ENCODE measurements at places on chromosomes 5 and 9.

DNA sequence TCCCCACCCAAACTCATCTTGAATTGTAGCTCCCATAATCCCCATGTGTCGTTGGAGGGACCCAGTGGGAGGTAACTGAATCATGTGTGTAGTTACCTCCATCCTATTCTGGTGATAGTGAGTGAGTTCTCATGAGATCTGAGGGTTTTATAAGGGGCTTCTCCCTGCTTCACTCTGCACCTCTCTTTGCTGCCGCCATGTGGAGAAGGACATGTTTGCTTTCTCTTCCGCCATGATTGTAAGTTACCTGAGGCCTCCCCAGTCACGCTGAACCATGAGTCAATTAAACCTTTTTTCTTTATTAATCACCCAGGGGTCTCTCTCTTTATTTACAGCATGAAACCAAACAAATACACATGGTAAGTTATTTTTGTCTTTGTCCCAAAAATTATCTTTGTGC, 726.1 kb downstream of the CDH18 start:
- no peak for DNase-seq

DNA sequence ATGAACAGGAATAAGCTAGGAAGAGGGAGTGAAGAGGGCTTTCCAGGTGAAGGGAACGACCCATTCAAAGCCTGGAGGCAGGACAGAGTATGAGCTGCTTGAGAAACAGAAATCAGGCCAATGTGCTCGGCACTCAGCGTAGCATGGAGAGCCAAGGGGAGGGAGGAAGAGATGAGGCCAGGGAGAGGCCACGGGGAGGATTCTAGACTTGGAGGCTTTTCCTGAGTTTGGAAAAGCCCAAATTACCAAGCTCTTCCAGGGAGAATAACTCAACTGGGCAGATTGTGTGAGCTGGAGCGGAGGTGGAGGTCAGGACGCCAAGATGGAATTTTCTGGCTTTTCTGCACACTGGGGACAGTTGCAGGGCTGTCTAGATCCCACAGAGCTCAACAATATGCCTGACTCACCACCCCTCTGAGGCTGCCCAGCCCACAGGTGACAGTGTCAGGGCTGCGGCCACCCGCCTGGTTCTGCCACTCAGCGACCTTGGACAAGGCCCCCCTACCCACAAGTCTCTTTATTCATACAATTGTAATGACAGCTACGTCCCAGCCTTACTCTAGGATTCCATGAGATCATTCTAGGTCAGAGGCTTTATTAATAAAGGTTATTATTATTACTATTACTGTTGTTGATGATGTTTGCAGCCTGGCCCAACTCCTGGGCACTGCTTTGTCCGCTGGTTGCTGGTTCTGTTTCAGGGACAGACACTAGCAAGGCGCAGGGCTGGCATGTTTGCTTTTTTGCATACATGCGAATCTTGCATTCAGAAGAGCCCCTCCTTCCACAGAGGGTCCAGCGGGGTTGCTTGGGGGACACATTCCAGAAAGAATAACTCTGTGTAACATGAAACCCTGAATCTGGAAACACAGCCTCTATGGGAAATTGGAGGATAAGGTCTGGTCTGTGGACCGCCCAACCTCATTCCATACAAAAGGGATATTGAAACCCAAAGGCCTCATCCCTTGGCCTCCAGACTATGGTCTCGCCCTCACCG, 9.4 kb upstream of the LMX1B start:
- DNase-seq, result no peak

- no peak for DNase-seq
Measured at GRCh38 chr5:124913329-124913653, 166.9 kb upstream of the ZNF608 start.

- DNase-seq, result peak; percentile 34
Measured at GRCh38 chr9:3525096-3525835, 535 bp downstream of the RFX3 start.

GRCh38 chr9:131812116-131812790, 72.4 kb upstream of the RAPGEF1 start:
- DNase-seq, result no peak

GRCh38 chr5:180433032-180433422, 61.2 kb upstream of the CNOT6 start:
- no peak for DNase-seq

DNA sequence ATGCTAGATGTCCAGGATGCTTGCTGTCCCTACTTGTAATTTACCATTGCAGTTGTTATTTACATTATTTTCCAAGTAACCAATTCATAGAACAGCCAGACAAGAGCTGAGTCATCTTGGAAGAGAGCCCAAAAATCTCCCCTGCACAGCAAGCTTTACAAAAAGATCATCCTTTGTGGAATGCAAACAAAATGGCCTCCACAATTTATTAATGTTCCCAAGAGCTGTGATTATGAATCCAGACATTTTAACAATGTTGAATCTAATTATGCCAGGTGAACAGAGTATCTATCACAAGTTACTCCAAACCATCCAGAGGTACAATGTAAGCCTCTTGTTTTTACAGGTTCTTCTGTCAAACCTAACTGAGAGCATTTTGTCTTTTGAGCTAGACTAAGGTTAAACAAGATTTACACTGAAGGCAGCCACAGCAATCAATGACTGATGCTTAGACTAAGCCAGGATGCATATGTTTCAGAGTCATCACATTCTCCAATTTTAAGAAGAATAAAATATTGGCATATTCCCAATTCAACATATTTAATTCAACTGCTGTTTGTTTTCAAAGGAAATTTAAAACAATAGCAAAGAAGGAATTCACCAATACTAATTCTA, 95.3 kb upstream of the SLC12A2 start:
- DNase-seq, result no peak

GRCh38 chr9:84059936-84060335, 79.3 kb downstream of the RMI1 start:
- DNase-seq, result no peak

- no peak for DNase-seq
Measured at GRCh38 chr9:5448016-5448415, 2.3 kb upstream of the CD274 start.

DNA sequence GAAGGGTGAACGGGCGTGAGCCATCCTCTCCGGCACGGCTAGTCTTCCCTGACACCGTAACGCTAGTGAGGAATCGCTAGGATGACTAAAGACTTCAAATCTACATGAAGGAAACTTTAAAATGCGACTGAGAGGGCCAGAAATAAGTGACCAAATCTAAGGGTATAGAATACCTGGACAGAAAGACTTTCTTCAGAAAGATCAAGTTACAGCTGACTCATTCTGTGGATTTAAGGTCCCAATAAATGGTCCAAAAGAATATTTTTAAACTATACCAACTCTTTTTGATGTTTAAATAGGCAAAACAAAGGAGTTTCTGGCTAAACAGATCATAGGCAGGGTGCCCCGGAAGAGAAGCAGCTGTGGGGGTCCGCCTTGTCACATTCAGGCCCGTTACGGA, 38.9 kb upstream of the CEP72 start:
- DNase-seq, result no peak

DNA sequence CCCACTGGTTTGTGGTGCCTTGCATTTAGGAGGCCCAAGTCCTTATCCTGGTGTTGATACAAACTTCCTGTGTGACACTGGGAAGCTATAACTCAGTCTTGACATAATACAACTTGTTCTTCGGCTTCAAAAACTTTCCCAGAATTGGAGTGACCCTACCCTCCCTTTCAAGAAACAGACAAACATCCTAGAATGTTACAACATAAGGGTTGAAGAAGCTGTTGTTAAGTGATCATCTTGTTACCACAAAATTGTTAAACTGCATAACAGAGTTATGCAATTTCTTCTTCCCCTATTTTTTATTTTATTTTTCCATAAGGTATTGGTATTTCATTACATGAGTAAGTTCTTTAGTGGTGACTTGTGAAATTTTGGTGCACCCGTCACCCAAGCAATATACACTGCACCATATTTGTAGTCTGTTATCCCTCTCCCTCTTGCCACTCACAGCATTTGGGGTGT, 21.3 kb downstream of the TLR4 start:
- no peak for DNase-seq

- no peak for DNase-seq
Measured at GRCh38 chr9:82117026-82117811, 128.6 kb downstream of the SPATA31D1 start.

GRCh38 chr5:98773464-98774191, at the start of gene RGMB:
RGMB (plus strand) TSS chr5:98773663; CDS start chr5:98774071, 408 bp downstream.
- peak; percentile 96 for DNase-seq
